NCI-H82 (cell line): ENCODE measurements at places on chromosomes 16 and 17.

GRCh38 chr16:4664538-4665418 is 28.6 kb upstream of the NUDT16L1 start:
- no peak for DNase-seq

- no peak for DNase-seq
These were observed 148.2 kb upstream of the GOT2 start for GRCh38 chr16:58882292-58882691.

GRCh38 chr16:31810863-31811262 is 62.7 kb upstream of the ZNF267 start:
- no peak for DNase-seq

GRCh38 chr17:39205112-39205526 is 5.0 kb downstream of the RPL19 start:
- peak; percentile 52 for DNase-seq

GRCh38 chr17:74117999-74118421 is 85.5 kb upstream of the RPL38 start:
- DNase-seq: peak; percentile 85

DNA sequence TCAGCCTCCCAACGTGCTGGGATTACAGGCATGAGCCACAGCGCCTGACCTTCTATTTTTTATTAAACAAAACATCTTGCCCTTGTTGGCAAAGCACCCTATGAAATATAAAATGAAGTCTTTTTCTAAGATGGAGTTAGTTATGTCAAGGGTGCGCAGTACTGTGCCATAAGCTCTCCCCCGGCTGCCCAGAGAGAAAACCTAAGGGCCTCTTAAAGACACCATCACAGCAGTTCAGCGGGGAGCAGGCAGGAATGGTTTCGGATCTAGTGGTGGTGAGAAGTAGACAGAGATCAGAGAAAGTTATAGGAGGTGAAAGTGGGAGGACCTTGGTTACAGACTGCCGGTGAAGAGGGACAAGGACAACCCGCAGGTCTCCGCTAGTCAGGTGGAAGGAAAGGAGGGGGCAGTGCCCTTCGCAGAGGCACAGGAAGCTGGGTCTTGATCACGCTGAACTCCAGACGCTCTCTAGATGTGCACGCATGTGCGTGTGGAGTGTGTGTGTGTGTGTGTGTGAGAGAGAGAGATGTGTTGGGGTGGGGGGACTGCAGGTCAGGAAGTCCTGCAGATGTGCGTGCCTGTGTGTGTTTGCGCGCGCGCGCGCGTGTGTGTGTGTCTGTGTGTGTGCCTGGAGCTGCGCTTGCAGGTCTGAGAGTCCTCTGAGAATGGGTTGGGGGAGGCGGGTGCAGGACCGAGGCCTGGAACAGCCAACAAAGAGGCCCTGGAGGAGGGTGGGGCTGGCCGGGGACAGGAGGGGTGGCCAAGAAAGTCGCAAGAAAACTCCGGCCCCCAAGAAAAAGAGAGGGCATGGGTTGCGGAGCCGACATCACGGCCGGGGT is 748 bp upstream of the CMTM3 start:
- peak; percentile 73 for DNase-seq

GRCh38 chr17:27486741-27487140 is 30.5 kb downstream of the KSR1 start:
- DNase-seq: no peak

DNA sequence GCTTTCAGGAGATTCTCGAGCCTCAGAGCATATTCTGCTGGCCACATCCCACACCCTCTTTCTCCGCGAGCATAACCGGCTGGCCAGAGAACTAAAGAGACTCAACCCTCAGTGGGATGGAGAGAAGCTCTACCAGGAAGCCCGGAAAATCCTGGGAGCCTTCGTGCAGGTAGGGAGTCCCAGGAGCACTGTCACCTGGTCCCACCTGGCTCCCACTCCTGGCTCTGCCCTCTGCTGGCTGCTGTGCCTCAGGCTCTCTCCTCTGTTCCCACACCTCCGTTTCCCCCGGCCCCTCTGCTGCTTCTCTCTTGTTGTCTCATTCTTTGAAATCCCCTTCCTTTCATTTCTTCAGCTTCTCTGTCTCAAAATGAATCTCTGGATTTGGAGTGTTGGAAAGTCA is 16.4 kb downstream of the LPO start:
- no peak for DNase-seq

DNA sequence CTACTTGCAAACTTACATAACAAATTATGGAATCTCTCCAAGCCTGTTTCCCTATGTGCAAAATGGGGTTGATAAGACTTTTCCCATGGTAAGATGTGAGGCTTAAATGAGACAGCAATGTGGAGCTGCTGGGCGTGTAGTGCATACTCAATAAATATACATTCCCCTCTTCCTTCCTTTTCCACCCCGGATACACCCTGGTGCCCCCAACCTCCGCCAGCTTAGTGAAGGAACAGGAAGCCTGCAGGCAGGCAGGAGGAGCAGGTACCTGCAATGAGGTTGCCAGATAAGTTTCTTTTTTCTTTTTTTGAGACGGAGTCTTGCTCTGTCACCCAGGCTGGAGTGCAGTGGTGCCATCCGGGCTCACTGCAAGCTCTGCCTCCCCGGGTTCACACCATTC is 14.9 kb downstream of the C17orf50 start:
- DNase-seq: no peak

DNA sequence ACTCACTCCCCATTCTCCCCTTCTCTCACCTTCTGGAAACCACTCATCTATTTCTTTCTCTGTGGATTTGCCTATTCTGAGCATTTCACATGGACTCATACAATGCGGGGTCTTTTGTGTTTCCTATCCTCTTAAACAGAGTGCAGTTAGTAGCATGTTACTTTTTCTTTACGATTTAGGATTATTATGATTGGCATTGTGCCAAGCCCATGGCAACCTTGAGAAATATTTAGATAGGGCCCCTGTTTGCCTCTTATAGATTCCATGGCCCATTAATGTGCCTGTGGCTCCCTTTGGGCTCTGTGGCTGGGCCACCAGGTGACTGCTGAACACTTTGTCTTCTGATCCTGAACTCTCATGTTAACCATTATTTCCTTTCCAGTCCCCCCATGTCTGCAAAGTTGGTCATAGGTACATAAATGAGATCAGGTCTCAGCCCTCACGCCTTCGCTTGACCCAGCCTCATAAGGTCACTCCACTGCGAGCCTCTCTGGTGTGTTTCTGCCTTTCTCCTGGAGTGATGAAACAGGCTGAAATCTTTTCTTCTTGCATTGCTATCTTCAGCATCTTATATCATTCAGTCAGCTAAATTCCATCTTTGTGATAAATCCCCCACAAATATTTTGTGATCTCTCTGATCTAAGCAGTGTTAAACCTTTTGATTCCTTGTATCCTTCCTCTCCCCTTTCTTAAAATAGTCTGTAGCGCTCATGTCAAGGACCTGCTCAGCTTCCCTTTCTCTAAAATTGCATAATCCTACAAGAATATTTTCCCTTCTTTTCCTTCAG is 44.0 kb downstream of the MYH3 start:
- no peak for DNase-seq

- DNase-seq: peak; percentile 72
These were observed 3.0 kb upstream of the ZNF213 start for GRCh38 chr16:3131755-3132377.

- DNase-seq: peak; percentile 86
These were observed 37.0 kb downstream of the HLF start for GRCh38 chr17:55301521-55302406.

DNA sequence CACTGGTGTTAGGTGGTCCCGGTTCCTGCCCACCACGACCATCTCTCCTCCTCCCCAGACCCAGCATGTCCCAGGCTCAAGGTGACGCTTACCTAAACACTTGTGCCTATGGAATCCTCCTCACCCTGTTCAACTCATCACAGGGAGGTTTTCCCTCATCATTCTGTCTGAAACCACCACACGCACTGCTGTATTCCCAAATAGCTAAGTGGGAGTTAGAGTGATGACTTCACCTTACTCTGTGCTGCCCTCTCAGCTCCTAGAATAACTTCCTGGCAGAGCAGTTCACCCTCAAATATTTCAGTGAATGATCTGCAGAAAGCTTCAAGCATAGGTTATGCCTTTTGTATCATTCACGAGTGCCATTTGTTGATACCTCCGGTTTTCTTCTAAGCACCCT is 216.5 kb downstream of the CPPED1 start:
- DNase-seq: no peak

DNA sequence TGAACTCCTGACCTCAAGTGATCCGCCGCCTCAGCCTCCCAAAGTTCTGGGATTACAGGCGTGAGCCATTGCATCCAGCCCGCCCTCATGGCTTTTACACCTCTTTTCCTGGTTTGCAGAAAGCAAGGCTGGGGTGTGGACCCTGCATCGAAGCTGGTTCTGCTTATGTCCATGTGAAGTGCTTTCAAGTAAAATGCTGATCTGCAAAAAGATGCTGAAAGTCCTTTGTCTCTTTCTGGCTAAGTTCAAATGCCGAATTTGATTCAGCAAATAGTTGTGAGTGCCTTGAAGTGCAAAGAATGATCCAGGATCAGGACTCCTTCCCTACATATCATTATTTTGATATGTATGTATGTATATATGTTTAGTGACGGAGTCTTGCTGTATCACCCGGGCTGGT is 17.1 kb downstream of the NAA60 start:
- DNase-seq: no peak

DNA sequence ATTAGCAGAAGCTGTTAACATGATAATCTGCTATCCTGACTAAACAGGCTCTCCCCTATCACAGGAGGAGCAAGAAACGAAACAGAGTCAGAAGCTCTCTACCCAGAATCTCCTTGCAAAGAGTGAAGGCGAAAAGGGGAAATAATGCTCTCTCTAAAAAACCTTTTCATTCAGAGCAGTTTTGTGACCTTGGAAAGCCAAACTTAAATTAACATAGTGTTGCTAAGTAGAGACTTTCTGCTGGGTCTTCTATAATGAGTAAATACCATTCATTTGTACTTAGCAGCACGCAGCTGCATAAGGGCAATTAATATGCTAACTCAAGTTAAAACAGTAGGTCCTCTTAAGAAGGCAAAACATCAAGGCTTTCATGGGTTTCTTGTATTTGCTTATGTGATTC is 101.7 kb upstream of the GPR139 start:
- DNase-seq: no peak
